RCC 7860 (cell line): ENCODE measurements at places on chromosomes 1 and 21.

GRCh38 chr1:10189659-10190058, 20.7 kb upstream of the KIF1B start:
- DNase-seq: no peak

DNA sequence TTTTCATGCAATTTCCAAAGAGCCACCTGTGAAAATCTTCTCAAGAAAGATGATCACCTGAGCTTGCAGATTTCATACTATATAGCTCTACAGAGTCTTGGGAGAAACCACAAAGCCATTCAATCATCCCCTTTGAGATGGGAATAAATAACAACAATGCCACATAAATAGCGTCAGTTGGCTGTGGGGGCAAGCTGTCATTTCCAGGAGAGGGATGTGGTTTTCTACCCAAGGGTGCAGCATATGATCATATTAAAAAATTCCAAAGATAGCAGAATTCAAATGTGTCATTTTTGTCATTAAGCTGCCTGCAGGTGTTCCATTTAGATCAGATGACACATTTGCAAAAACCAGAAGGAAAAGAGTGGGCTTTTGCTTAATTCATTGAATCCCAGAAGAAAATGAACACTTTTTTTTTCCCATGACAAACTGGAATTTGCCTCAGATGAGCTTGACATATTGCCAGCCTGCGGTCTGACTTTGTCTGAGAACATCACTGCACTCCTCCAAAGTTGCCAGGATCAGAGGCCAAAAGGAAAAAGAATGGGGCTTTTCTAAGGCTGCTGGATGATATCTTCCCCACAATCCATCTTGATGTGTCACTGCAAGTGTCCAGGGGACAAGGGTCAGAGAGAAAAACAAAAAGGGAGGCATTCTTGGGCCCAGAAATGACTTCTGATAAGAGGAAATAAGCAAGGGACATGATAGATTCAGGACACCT, 314.1 kb upstream of the USP25 start:
- no peak for DNase-seq

- no peak for DNase-seq
Observed at GRCh38 chr21:16912075-16912474, 600.8 kb upstream of the CXADR start.

- no peak for DNase-seq
Observed at GRCh38 chr1:21652101-21652936, 16.8 kb downstream of the RAP1GAP start.

- DNase-seq: no peak
Observed at GRCh38 chr1:21585037-21585436, 75.8 kb downstream of the ALPL start.

DNA sequence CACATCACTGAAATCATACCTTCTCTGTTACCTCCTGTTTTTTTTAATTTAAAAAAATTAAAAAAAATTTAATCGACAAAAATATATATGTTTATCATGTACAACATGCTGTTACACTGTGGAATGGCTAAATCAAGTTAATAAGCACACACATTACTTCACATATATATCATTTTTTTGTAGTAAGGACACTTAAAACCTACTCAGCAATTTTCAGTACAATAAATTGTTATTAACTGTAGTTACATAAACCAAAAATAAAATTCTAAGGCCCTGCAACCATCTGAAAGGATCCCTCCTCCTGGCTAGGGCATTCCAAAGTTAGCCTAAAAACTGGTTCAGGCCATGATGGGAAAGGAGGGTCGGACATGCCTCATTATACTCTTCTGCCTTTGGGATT, 23.6 kb upstream of the COQ8A start:
- no peak for DNase-seq

- DNase-seq: no peak
Observed at GRCh38 chr21:27301220-27301619, 334.3 kb upstream of the ADAMTS5 start.

DNA sequence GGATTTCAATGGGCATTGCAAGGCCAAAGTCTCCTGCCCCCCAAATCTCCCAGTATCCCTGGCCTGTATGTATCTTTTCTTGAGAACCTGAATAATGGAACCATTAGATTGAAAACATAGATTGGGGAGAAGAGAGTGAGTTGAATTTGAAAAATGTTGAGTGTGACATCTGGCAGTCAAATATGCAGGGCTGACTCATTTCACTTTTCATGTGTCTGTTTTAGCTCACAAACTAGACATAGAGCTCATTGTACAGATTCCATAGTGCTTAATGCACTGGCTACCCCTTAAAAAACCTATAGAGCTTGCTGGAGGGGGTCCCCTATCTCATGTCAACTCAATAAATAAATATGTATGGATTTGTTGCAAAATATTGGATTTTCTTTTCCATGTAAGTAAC, 30.8 kb downstream of the DDR2 start:
- no peak for DNase-seq

DNA sequence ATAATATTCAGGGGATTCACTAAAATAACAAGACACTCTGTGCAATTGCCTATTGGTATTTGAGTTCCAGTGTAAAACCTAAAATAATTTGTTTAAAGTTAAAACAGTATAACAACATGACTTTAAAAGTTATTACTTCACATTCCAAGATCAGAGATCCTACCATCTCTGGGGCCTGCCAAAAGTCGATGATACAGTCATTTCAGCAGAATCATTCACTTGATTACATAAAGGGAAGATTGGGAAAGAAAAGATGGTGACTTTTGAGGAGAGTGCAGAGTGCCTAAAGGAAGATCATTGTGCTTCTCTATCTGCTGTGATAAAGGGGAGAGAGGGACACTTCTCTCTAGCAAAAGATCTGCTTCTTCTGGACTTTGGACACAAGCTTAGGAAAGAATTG, 784.4 kb upstream of the ADGRL4 start:
- no peak for DNase-seq

- no peak for DNase-seq
Observed at GRCh38 chr1:77673030-77673429, 9.4 kb downstream of the ZZZ3 start.

DNA sequence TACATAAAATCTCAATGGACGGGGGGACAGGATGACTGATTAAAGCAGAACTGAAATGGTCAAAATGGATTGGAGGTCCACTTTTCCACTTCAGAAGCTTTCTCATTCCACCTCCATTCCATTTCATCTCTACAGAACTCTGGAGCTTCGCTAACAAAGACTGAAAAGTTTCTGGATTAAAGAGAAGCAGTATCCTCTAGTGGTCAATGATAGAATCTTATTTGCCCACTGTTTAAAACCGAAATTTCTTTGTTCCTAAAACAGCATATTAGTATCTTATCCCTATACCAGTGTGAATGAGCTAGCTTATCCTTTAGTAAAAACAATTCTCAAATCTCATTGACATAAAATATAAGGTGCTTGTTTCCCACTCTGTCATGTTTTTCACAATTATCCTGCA, 890.6 kb downstream of the KCNT2 start:
- peak; percentile 29 for DNase-seq

GRCh38 chr1:108877348-108878159, 769 bp downstream of the GPSM2 start:
- peak; percentile 16 for DNase-seq

DNA sequence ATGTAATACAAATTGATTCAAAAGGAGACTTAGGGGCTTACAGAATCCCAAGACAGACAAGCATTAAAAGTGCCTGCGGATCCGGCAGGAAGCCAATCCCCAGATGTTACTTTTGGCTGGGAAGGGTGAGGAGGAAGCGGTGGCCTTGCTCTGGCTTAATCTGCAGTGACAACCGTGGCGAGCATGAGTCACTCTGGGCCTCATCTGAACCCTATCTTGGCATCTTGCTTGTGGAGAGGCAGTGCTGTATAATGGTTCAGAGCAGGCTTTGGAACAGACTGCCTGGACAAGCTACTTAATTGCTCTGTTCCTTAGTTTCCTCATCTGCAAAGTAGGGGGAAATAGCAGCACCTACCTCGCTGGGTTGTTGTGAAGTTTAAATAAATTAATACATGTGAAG, 74.1 kb downstream of the XCL2 start:
- DNase-seq: peak; percentile 85
